NCI-H524 treated with DMSO at 0.1 percent for 48 hours (cell line): ENCODE measurements at places on chromosomes 13 and 19.
A peak's percentile ranks its signal among the peaks of the same experiment; 100 is the strongest.

GRCh38 chr19:32599736-32600157 lies 18.8 kb downstream of the PDCD5 start:
- no peak for DNase-seq

- DNase-seq: no peak
These were observed 51.5 kb downstream of the SOX21 start for GRCh38 chr13:94660695-94661326.

DNA sequence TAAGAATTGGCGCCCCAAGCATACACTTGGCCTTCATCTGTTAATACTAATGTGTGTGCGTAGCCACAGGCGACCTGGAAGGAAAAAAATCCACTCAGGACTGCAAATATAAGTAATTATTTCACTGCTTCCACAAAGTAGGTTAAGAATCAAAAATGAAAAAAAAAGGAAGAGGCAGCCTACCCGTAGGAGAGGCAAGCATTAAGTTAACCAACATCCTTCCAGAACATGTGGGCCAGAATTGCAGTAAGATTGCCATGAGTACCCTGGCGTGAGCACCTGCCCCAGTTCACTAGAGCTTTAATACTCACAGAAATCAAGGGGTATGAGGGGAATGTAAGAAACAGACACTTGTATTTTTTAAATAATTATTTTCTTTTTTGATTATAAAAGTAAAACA lies 22.2 kb downstream of the RCBTB2 start:
- DNase-seq: no peak

- DNase-seq: no peak
These were observed 71.1 kb downstream of the UGGT2 start for GRCh38 chr13:95982144-95982543.

GRCh38 chr13:43569658-43570057 lies 217.1 kb downstream of the ENOX1 start:
- no peak for DNase-seq

- DNase-seq: no peak
These were observed 40.0 kb upstream of the TPP2 start for GRCh38 chr13:102556806-102557205.

- no peak for DNase-seq
These were observed 149.7 kb downstream of the KATNAL1 start for GRCh38 chr13:30157616-30157993.

DNA sequence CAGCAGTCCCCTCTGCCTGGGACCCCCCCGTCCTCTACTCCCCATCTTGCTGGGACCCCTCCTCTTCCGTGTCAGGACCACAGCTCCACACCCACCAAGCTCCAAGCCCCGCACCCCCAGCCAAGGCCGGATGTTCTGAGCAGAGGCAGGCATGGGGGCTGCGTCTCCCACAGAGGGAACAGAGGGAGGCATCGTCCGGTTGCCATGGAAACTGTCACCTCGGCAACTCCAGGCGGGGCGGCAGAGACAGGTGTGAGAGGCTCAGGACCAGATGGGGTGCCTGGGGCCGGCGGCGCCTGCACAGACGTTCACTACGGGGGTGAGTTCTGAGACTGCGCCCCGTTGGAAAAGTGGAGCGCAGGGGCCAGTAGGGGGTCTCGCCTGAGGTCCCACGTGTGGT lies 5.4 kb downstream of the RNU6-9 start:
- DNase-seq: peak; percentile 54

GRCh38 chr13:29140277-29140676 lies 320.1 kb downstream of the MTUS2 start:
- DNase-seq: no peak

- no peak for DNase-seq
These were observed 17.1 kb upstream of the GARRE1 start for GRCh38 chr19:34237283-34237682.

DNA sequence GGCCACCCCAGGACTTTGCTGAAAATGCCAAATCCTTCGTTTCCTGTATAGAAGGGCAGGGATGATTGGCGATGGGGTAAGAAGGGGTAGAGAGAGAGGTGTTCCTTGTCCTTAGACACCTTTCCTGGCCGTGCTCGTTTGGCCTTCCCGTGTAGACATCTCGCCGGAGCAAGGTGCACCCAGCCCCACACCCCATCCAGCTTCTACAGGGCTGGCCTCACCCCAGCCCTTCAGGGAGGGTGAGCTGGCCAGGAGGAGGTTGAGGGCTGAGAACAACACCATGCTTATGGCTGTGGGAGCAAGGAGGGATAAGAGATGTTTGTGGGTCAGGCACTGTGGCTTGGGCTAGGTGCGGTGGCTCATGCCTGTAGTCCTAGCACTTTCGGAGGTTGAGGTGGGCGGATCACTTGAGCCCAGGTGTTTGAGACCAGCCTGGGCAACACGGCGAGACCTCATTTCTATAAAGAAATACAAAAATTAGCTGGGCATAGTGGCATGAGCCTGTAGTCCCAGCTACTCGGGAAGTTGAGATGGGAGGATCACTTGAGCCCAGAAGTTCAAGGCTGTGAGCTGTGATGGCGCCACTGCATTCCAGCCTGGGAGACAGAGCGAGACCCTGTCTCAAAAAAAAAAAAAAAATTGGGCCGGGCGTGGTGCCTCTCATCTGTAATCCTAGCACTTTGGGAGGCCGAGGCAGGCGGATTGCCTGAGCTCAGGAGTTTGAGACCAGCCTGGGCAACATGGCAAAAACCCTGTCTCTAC lies 15.5 kb downstream of the SMARCA4 start:
- no peak for DNase-seq

DNA sequence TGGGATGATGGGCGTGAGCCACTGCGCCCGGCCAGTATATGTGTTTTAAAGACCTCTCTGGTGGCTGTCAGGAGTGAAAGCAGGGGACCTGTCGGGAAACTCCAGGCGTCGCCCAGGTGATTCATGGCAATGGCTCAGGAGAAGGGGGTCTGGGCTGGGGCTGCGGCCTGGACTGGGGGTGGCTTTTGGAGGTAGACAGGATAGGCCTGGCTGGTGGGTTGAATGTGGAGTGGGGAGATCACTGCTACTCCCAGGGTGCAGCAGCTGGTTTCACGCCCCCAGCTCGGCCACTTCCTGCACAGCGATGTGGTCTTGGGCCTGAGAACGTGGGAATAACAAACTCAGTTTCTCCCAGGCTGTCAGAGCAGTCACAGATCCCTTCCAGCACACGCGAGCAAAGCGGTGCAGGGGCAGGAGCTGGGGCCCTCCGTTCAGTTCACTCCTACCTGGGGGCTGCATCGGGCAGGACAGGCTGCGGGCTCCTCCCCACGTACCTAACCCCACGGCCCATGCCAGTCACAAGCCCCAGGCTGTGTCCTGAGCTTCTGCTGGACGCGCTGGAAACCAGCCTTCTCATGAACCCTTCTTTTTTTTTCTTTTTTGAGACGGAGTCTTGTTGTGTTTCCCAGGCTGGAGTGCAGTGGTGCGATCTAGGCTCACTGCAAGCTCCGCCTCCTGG lies 18.9 kb downstream of the KDM4B start:
- DNase-seq: no peak

DNA sequence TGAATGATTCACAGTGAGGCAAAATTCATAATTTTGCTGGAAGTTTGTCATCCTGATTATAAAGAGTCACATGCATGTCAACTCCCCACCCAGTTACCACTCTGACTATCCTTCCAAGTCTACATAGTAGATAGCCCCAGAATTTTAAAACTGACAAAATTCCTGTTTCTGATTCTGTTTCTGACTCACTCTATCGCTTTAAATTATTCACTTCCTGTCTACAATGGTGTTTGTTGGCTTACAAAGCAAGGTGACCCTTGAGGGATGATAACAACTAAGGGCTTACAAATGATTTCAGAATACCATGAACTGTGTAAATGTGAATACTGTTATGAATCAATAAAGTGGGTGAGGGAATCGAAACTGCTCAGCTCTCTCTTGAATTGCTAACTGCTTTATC lies 98.7 kb upstream of the KL start:
- no peak for DNase-seq

DNA sequence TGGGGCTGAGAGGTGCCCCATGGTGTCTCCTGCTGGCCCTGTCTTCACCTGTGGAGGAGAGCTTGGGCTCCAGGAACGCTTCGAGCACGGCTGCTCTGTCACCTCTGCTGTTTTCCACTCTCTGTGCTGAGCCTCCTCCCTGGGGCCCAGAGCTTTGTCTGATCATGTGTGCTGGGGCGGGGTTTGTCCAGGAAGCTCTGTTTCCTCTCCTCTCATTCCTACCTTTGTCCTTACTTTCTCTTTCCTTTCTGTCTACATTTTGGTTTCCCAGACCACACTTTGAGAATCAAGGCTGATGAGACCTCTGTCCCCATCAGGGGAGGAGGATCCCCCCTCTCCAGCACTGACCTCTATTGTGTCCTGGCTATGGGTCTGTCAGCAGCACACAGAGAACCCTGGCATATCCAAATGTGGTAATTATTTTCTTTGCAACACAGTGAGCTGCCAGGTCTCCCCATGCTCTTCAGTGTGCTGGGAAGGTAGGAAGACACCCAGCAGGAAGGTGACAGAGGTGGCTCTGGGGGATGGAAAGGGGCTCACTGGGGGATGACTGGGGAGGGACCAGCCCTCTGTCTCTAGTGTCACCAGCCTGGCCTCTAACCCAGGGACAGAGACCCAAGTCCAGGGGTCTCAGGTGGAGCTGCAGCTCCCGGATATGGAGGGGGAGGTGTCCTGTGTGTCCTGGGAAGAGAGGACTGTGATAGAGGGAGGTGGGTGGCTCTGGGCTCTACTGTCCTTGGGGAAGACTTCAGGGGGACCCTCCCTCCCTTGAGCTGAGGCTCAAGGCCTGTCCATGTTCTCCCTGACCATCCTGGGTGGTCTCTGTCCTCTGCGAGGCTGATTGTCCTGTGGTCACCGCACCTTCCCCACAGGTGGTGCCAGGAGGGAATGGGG lies at the start of gene CEACAM1:
Gene CEACAM1, minus strand, starts transcription at position 128 of the 894 bp plus-strand sequence. Its CDS starts 107 bp downstream, at position 21.
- DNase-seq: no peak

- no peak for DNase-seq
These were observed 9.8 kb downstream of the CLC start for GRCh38 chr19:39728040-39728439.

- no peak for DNase-seq
These were observed 1.8 kb downstream of the LIN37 start for GRCh38 chr19:35750167-35750566.

DNA sequence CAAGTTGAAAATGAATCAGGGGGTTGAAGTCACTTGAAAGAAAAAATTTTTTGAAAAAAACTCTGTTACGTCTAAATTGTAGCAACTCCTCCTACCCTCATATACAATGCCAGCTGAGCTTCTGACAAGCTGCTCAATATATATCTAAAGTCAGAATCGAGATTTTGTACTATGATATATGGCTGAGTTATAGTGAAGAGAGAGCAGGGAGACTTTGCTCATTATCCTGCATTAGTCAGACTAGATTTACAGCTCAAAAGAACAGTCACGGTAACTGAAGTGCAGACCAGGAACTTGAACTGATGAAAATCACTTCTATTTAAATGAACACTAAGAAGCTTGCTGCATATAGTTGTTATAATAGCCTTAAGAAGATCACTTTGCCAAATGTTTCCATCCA lies 153.1 kb downstream of the LACC1 start:
- DNase-seq: no peak

- no peak for DNase-seq
These were observed 18.4 kb downstream of the PLD3 start for GRCh38 chr19:40366697-40367561.
